ENCODE measurements at places on chromosomes 11 and 22.

- DNase-seq = no peak
These were observed 128.8 kb downstream of the RASSF10 start for GRCh38 chr11:13137844-13138301.

DNA sequence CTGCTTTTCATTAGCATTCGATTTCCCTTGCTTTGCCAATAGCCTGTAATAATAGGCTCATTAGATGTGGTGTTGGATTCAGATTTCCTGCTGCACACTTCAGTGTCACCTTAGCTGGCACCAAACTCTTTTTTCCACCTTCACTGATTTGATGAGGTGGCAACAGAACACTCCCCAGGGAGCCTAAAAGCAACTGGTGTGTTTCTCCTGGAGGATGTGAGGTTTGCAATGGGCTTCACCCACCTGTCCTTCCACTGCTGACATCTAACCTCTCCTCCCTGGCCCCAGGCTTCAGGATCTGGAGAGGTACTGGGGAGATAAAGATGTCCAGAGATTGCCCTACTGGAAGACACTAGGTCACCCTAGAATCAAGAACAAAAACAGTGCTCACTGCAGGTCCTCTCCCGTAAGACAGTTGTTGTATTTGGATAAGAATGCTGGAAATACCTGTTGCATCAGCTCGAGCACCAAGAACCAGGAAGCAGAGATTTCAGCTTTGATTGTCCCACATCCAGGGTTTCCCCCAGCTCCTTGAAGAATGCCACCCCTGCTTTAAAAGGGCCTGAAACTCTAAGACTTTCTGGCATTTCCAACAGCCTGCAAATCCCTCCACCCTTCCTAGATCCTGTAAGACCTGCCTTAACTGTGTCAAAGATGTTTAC lies 96.9 kb downstream of the SLC1A2 start:
- DNase-seq = no peak

- no peak for DNase-seq
These were observed 14.2 kb upstream of the TALDO1 start for GRCh38 chr11:733072-733471.

DNA sequence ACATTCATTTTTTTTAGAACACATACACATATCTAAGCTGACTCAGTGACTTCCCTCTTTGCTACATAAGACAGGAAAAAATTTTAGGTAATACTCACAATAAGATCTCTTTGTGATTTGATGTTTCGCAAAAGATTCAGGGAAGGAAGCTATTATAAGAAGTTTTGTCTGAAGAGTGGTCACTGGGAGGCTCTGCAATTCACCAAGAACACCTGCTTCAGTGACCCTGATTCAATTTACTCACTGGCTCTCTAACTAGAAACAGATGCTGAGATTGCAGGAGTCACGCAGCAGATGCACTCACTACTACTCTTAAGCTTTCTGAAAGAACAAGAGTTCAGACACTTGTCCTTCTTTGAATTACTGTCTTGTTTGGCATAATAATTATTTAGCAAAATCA lies 193.6 kb upstream of the DDI1 start:
- DNase-seq = no peak

GRCh38 chr11:20042811-20043341 lies 117.4 kb downstream of the DBX1 start:
- no peak for DNase-seq

DNA sequence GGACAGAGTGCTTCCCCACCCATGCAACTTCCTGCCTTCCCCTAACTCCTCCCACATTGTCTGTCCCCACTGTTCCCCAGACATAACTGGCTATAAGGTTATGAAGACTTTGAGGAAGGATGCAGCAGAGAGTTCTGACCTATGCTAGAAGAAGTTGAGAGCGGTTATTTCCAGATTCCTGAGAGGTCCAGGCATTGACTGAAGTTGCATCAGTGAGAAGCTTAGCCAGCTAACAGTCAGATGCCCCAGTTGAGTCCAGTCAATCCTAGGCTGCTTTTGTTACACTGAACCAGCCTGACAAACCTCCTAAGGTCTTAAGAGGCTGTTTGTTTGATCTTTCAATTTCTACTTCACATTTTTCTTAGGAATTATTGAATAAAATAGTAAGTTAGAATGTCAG lies 937.9 kb upstream of the CCDC90B start:
- no peak for DNase-seq

GRCh38 chr11:130514316-130514715 lies 65.9 kb downstream of the ADAMTS15 start:
- DNase-seq = no peak

DNA sequence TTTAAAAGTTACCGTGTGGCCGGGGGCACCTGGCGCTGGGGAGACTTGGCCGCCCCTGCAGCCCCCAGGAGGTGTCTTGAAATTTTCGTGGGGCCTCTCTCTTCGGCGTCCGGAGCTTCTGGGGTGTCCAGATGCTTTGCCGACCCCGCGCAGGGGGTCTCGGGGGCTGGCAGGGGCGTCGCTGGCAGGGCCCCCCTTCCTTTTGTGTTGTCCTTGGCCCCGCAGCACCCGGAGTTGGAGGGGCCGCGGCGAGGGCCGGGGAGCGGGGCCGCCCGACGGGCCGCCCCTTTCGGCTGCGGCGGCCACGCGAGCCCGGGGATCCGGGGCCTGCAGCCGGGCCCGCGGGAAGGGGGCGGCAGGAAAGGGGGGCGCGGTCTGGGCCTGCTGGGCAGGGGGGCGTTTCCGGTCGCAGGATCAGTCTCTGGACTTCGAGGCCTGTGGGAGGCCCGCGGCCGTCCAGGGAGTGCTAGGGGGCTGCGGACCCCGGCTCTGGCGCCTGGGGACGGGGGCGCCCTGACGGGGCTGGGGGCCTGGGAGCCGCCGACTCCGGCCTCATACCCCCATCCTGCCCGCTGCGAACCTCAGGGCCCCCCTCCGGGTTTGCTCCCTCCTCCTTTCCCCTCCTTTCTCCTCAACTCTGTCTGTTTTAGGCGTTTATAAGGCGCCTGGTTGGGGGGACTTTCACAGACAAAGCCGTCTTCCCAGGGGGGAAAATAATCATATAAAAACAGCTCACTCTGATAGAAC lies 869 bp downstream of the ZC3H7B start:
- DNase-seq = no peak

DNA sequence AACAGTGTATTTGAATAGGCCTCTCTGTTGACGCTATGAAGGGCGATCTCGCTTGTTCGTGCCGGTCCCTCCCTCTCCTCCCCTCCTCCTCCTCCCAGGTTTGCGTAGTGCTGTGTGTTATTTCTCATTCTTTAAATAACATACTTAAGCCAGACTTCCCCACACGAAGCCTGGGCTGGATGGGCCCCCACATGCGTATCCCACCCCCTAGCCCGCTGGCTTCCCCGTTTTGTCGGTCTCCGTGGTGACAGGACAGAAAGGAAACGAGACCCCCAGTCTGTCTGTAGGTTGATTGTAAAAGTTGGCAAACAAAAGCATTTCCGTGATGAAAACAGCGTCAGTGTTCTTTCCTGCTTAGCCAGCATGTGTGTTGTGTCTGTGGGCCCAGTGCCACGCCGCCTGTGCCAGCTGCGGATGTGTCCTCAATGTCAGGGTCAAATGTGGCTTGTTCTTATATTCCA lies 27.3 kb downstream of the FAM118A start:
- DNase-seq = peak; percentile 73

GRCh38 chr11:95568281-95568680 lies 221.3 kb downstream of the FAM76B start:
- no peak for DNase-seq

DNA sequence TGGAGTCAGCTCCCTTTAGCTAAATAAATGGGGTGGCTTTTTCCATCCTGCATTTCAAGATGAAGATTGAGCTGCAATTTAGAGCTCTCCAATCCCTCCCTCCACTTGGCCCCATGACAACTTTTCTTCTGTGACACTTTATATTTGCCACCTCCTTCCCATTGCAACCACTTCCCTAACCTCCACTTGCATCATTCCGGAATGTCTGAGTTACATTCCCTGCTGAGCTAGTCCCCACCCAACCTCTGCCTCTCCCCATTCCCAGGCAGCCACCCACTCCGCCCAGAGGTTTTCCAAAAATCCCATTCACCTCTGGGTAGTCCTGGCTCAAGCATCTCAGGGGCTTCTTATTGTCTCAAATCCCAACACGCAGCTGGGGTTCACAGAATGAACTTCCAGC lies 24.7 kb downstream of the PC start:
- DNase-seq = no peak

DNA sequence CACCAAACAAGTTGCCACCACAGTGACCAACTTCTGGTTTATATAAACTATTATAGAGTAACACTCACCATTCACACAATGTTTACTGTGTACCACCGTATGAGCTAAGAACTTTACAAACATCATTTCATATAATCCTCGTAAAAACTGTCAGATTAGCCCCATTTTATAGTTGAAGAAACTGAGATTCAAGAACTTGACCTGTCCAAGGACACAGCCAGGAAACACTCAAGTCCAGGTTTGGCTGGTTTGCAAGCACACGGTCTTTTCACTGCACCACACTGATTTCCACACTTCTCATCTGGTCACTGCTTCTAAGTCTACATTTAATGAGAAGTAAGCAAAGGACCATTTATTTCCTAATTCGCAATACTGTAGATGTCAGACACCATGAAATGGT lies 3.7 kb downstream of the MORC2 start:
- DNase-seq = no peak

- DNase-seq = no peak
These were observed 1.0 kb downstream of the PRSS23 start for GRCh38 chr11:86801364-86801763.

DNA sequence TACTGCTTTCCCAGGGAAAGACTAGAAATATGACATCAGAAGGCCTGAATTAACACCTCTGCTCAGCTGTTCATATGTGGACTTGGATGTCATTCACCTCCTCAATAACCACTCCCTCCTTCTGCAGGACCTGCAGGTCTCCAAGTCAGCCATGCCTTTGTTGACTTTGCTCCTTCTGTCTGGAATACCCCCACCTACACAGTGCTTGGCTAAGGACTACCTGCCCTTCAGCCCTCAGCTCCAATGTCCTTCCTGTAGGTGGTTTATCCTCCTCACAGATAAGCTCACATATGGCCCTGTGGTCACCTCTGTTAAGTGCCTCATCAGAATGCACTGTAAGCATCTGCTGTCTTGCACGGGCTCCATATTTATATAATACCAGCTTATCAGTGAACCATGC lies 26.4 kb upstream of the FAT3 start:
- no peak for DNase-seq

GRCh38 chr22:46113910-46114517 lies 36.3 kb upstream of the PPARA start:
- DNase-seq = no peak

- DNase-seq = no peak
These were observed 7.8 kb upstream of the IFT27 start for GRCh38 chr22:36783743-36784142.

DNA sequence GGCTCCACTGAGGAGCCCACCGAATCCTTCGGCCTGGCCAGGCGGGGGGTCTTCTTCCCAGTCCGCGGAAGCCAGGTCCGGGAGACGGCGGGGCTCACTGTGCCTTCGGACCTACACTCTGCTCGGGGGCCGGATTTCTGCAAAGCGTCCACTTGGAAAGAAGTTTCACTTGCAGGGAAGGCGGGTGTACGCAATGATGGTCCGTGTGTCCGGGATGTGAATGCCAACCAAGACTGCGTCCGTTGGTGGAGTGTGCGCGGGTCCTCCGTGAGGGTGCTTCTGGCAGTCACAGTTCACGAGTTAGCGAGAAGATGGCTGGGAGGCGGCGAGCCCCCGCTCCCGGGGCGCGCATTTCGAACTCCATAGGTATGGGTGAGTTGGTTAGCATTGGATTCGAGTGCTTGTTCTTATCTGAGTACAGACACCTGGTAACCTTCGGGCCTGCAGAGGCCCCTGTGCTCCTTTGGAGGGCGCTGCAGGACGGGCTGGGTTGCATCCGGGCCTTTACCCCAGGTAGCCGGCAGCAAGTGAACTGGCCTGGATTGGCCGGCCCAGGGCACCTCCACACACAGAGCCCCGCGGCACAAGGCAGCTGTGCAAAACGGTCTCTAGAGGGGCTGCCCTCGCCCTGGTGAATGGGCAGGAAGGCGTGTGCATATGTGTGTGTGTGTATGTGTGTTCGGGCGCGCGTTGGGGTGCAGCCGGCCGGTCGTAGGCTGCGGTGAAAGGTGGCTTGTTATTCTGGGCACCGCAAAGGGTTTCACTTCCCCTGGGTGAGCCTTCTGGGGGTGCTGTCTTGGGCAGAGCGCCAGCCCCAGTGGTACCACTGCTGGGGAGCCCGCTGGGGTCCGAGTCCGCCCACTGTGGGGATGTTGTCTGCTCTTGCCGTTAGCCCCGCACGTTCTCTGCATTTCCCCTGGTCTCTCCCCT lies 13.3 kb upstream of the CYP2R1 start:
- no peak for DNase-seq

DNA sequence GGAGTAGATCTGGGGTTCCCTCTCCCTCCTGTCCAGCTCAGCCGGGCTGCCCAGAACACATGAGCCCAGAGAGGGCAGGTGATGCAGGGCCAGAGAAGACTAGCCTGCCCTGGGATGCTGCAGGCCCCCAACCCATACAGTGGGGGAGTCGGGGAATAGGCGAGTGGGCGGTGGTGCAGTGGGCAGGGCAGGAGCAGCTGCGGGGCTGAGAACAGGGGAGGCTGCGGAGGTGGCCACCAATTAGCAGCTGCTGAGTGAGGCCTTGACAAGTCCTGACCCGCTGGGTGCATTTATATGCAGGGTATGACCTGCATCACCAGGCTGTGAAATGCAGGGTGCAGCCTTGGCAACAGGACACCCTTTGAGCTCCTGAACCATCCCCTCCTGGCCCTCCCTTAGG lies 43.1 kb downstream of the NFAM1 start:
- DNase-seq = no peak

DNA sequence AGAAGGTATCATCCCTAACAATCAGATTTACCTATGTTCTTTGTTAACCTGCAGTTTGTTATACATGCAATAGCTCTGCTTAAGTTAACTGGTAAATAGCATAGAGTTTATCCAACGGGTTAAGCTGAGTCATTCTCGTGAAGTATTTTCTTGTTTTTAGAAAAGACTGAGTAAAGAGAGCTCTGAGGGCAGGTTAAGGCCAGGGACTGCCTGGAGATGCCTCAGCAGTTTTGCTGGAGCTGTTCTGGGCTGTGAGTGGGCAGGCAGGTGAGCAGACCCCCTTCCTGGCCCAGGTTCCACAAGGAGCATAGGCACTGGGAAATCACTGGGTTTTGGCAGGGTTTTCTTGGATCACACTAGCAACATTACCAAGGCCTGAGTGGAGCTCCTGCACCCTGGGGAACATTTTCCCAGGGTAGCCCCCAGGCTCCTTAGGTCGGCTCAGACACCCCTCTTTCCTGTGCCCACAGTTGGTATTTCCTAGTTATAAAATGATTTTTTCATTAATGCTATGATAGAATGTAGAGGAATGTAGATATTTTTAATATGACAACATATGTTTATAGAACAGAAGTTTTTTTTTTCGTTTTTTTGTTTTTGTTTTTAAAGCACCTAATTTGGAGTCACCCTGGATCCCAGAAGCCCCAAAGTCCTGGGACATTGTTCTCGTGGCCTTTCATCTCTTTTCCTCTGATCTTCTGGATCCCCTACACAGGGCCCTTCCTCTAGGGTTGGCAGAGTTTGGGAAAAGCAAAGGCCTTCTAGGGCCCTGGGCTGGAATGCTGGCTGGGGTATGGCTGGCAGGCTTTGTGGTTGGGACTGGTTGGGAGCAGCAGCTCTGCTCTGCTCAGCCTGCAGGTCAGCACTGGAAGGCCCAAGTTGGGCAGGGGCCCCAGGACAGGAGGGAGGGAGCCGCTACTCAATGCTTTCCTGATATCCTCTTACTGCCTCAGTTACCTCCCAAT lies 26.7 kb downstream of the IRAG1 start:
- DNase-seq = no peak
